HS-27A (cell line): ENCODE measurements at places on chromosomes 4 and X.

DNA sequence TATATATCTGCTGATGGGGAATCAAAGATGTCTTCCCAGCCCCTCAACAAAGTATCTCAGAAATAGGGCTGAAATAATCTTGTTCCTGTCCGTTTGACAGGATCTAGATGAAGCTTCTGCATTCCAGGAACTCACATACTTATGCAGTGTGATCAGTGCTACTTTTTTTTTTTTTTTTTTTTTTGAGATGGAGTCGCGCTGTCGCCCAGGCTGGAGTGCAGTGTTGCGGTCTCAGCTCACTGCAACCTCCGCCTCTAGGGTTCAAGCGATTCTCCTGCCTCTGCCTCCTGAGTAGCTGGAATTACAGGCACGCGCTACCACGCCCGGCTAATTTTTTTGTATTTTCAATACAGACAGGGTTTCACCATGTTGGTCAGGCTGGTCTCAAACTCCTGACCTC is 36.4 kb downstream of the DHX15 start:
- no peak for DNase-seq

- no peak for DNase-seq
Measured at GRCh38 chrX:9204560-9204959, 170.6 kb upstream of the FAM9B start.

- DNase-seq = no peak
Measured at GRCh38 chrX:16462912-16463311, 187.0 kb upstream of the S100G start.

DNA sequence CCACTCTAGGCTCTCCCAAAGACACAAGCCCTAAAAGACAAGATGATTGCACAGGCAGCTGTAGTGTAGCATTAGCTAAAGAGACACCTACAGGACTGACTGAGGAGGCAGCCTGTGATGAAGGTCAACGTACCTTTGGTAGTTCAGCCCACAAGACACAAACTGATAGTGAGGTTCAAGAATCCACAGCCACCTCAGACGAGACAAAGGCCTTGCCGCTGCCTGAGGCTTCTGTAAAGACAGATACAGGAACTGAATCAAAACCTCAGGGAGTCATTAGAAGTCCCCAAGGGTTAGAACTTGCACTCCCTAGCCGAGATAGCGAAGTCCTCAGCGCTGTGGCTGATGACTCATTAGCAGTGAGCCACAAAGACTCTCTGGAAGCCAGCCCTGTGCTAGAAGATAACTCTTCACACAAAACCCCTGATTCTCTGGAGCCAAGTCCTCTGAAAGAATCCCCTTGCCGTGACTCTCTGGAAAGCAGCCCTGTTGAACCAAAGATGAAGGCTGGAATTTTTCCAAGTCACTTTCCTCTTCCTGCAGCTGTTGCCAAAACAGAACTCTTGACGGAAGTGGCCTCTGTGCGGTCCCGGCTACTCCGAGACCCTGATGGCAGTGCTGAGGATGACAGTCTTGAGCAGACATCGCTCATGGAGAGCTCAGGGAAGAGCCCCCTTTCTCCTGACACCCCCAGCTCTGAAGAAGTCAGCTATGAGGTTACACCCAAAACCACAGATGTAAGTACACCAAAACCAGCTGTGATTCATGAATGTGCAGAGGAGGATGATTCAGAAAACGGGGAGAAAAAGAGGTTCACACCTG is 306.3 kb downstream of the ANK2 start:
- DNase-seq = peak; percentile 89

GRCh38 chr4:186752325-186752724 is 28.7 kb upstream of the FAT1 start:
- no peak for DNase-seq

DNA sequence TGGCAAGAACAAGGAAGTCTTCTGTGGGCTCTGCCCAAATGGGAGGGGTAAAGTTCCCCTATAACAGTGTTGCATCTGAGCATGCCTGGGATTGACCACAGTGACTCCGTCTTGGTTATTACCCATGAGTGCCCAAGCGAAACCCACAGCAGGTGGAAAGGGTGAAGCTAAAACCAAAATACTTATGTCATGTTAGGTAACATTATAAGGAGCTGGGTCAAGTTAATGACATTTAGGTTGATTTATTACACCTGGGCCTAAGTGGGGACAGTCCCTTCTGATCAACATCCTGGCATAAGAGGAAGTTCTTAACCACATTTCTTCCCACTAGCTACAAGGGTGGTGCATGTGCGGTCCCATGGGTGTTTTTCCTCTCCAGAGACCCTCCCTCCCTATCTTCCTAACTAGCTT is 1.3 kb upstream of the ZNF732 start:
- DNase-seq = no peak

DNA sequence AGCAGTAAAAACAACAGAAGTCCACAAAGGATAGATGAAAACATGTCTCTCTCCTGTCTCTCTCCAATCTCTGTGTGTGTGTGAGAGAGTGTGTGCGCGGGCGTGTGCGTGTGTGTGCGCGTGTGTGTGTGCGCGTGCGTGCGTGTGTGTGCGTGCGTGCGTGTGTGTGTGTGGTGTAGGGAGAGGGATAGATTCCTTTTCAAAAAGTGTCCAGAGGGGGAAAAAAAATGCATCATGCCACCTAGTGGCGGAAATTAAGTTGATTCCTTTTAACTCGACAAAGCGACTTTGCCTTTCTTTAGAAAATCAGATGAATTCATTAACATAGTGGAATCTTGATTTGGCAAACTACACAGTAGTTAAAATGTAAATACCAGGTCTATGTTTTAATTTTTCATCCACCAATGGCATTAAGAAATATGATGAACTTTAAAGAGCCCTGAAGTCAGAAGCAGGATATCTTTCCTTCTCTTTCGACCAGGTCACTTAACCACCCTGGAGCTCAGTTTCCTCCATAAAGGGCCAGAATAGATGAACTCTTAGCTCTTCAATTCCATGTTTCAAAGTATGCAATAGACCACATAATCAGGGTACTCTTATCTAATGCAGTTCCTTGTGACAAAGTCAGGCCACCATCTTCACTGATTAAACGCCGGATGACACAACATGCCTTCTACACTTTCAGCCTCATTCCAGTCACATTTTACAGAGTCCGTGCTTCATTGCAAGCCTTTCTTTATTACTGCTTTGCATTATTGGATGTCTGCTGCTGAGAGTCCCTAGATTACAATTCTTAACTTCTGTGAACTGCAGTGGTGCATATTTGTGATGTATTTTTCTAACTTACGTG is 162.8 kb downstream of the FBXO8 start:
- peak; percentile 41 for DNase-seq
